Activated naive CD8-positive, alpha-beta T cell treated with anti-CD3 and anti-CD28 coated beads for 36 hours (primary cell): ENCODE measurements at places on chromosomes 4 and X.

- DNase-seq: no peak
These were observed 79.5 kb upstream of the MBNL3 start for GRCh38 chrX:132568291-132568690.

DNA sequence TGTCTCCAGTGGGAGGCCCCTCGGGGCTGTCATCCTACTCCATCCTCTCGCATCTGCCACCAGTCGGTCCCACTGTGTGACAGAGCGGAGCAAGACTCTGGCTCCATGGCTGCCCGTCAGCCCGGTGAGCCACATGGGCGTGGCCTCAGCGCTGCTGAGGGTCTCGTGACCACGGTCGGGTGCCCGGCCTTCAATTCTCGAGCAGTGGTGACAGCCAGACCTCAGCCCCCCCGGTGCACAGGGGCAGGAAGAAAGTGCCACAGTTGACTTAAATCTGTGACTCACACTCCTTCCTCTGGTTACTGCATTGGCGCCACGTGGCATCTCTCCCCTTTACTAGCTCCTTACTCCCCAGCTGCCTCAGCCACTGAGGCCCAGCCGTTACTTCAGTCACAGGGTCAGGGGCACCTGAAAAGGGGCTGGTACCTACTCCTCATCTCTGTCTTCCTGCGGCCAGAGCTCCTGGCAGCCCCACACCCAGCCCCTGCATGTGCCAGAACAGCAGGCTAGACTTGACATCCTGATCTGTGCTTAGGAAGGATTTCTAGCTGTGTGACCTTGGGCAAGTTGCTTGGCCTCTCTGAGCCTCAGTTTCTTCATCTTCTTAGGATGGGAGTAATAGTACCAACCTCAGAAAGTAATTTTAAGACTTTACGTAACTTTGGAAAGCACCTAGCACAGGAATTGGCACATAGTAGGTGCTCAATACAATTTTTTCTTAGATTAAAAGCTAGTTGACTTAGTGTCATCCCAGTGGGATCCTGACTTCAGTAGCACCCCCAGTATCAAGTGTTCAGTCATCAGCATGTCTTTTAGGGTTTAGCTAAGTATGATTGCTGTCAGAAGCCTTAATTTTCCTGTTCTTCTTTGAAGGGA, 66.1 kb downstream of the TNIP2 start:
- DNase-seq: peak; percentile 43

GRCh38 chr4:22372986-22373385, 142.9 kb downstream of the ADGRA3 start:
- no peak for DNase-seq

- no peak for DNase-seq
These were observed 81.6 kb downstream of the KDM6A start for GRCh38 chrX:44954562-44954961.

DNA sequence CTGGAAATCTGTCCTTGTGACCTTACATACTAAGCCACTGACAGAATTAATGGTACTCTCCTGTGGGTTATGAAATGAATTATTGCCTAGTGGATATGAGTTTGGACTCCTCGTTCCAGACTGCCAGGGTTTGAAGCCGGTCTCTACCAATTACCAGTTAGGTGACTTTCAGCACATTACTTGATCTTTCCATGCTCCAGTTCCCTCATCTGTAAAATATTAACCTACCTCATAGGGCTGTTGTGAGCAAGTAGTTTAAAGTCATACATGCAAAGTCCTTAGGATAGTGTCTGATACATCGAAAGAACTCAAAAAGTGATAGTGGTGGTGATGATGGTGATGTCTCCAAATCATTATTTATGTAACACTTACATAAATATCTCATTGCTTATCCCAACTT, 373.5 kb upstream of the ARX start:
- no peak for DNase-seq

GRCh38 chrX:87515836-87516235, 1.8 kb upstream of the KLHL4 start:
- no peak for DNase-seq

DNA sequence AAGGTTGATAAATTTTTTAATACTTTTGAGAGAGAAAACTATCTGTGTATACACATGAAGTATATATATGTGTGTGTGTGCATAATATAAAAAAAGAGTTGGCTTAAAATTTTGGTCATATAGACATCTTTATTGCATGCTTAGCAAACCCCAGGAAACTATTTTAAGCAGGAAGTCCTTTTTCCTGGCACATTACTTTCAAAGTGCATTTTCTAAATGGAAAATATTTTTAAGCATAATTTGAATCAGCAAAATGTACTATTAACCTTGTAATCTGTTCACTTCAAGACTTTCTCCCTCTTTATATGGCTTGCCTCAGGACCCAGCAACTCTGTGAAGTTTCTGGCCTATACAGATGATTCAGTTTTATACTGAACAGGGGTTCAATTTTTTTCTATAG, 106.3 kb downstream of the CDS1 start:
- DNase-seq: no peak

DNA sequence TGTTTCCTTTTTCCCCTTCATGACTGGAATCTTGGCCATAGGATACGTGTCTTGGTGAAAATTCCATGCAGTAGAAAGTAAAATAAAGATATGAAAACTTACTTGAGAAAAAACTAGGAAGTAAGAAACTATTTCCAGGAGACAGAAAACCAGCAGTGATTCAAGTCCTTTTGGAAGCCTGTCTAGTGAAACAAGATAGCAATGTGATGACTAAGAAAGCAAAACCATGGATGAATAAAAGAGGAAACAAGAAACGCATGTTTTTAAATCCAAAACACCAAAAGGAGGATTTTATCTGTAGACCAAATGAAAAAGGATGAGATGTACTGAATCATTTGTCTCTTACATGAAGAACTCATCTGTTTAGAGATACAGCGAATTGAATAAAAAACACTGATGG, 1430.0 kb downstream of the ARAP2 start:
- DNase-seq: no peak

GRCh38 chrX:17005712-17006368, 59.4 kb downstream of the REPS2 start:
- DNase-seq: no peak

DNA sequence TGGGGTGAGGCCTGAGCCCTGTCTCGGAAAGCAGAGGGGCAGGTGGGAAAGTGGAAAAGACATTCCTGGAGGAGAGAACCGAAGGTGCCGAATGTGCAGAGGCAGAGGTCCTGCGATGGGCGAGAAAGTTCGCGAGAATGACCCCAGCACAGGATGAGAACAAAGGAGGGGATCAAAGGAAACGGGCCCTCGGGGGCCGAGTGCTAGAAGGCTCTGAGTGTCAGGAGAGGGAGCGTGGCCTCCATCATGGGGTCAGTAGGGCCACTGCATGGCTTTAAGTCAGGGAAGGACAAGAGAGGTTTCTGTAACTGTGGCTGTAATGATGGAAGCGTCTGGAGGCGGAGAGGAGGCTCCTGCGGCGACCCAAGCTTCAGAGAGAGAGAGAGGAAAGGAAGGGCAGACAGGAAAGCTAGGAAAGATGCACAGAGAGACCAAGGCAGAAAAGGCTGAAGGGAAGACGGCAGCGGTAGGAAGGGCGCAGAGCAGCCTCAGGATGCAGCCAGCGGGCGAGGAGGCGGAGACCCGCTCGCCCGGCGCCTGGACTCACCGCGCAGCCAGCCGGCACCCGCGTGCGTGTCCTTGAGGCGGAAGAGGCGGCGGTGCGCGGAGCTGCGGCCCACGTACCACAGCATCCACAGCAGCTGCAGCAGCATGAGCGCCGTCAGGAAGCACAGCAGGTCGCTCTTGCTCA, 669 bp downstream of the OTOP1 start:
- no peak for DNase-seq

- no peak for DNase-seq
These were observed 611.8 kb downstream of the SPOCK3 start for GRCh38 chr4:166622425-166622977.

DNA sequence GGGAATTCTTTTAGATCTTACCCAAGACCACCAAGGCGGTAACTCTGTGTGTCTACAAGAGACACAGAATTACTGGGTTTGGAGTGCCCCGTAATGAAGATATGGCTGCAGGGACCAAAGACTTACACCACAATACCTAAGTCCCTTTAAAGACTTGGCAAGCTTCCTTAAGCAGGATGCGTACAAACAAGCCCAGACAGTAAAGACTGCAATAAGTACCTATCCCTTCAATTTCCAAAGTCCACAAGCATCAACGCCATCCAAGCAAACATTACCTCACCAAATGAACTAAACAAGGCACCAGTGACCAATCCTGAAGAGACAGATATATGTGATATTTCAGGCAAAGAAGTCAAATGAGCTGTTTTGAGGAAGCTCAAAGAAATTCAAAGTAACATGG, 42.3 kb upstream of the RNF128 start:
- DNase-seq: no peak

GRCh38 chr4:106273831-106274230, 42.2 kb downstream of the TBCK start:
- no peak for DNase-seq

GRCh38 chrX:42996861-42997260, 218.9 kb upstream of the PPP1R2C start:
- DNase-seq: no peak

- no peak for DNase-seq
These were observed 679.2 kb downstream of the NLGN4X start for GRCh38 chrX:5549512-5549911.

DNA sequence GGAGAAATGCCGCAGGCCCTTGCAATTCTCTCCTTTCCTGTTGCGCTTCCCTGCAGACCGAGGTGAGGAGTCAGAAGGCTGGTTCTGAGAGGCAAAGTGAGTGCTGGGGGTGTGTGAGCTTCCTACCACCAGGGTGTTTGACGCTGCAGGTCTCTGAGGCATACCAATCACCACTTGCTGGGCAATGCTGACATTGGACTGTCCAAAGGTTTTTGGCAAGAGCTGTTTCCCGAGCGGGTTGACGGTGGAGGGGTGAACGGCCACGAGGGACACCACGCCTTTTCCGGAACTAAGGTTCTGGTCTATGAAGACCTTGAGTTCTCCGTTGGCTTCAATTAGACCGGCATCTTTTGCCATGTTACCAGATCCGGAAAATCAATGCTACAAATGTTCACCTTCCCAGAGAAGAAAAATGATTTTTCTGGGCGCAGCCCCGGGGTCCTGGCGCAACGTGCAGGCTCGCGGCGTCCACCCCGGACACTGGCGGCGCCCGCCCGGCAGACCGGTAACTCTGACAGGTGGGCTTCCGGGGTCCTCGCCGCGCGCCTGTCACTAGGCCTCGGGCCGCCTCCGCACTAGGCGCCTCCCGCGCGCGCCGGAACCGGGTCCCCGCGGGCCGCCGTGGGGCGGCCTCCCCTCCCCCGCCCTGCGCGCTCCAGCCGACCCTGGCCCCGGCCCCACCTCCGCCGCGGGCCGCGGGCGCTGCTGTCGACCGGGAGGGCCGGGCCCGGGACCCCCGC, 44.9 kb upstream of the FAM47C start:
- no peak for DNase-seq

DNA sequence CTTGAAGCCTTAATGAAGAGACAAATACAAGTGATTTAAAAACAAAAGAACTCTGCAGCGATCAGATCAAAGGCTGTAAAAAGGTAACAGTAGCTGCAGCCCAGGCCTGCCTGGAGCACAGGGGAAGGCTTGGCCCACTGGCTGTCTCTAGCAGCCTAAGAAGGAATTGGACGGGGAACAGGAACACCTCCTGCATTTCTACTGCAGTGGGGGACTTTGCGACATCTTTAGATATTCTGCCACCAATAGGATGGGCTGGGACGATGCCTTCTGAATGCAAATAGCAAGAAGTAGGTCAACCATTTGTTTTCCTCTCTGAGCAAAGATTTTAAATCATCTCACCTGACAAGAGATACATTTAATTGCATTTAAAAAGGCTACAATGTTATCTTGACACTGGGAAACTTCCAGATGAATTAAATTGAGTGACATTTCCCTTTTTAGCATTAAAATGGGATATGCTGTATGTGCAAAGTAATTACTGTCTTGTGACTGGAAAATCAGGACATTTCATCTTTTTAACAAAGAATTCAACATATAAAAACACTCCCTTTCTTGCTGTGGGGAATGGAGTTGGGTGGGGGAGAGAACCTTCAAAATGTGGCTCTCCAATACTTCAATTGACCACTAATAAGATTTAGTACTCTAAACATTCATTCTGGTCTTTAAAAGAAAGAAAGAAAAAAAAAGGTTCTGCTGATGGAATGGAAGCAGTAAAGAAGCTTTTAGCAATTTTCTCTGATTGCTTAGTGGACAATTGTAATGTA, 70.0 kb downstream of the NYX start:
- DNase-seq: no peak

DNA sequence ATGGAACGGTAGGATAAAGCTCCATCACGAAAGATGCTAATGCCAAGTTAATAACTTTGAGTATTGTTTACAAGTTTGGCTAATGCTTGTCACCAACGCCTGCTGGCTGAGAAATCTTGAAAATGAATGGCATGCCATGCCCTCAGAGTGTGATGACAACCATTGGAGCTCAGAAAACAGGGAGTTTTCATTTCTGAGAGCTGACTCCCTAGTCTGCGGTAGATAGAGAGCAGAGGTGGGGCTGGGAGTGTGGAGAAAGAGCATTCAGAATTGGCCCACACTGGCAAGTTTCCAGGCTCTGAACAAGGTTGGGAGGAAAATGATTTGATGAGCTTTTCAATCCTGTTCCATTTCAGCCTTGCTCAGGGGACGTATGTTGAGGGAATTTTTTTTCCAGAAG, 183.9 kb downstream of the CPEB2 start:
- DNase-seq: no peak

- DNase-seq: no peak
These were observed 7.1 kb downstream of the RASL11B start for GRCh38 chr4:52869196-52869595.

DNA sequence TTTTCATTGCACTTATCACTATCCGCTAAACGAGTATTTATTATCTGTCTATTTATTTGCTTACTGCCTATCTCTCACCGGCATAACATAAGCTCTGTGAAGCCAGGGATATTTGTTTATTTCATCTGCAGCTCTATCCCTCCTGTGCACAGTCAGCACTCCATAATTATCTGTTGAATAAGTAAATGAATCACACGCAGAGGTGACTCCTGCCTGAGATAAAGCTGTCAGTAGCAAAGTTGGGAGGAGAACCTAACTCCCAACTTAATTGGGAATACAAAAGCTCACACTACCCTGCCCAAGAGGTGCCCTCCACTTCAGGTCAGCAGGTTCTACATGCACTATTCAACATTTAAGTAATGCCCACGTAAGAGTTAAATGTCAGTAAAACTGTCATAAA, 85.7 kb downstream of the CORIN start:
- DNase-seq: no peak
